ENCODE measurements at places on chromosomes 12 and 14. TPM values are rescaled to one million over a fixed set of nuclear protein-coding genes. Genes with fewer than 3 reads are reported as not detected.

DNA sequence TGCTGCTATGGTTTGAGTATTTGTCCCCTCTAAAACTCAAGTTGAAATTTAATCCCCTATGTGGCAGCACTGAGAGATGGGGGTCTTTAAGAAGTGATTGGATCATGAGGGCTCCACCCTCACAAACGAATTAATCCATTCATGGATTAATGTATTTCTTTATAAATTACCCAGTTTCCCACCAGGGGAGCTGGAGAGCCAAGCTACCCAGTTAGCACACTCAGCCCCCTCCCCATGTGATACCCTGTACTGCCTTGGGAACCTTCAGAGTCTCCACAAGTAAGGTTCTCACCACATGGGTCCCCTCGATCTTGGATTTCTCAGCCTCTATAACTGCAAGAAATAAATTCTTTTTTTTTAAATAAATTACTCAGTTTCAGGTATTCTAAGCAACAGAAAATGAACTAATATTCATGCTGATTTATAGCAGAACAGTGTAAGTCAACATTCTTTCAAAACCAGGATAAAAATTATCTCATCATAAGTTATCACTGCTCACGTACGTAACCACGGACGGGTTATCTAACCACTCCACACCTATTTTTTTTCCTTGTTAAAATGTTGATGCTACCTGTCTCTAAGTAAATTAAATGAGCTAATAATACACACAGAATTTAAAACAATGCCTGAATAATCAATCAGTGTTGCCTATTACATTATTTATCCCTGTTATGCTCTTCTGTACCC lies 3.6 kb downstream of the NAP1L1 start:
- H3K4me1 ChIP-seq, result no peaks in the 10 kb centered on the region
- no peaks in the 10 kb centered on the region for H3K27me3 ChIP-seq
- H3K4me3 ChIP-seq, result no peak overlapping the region
- DNase-seq, result no peak

DNA sequence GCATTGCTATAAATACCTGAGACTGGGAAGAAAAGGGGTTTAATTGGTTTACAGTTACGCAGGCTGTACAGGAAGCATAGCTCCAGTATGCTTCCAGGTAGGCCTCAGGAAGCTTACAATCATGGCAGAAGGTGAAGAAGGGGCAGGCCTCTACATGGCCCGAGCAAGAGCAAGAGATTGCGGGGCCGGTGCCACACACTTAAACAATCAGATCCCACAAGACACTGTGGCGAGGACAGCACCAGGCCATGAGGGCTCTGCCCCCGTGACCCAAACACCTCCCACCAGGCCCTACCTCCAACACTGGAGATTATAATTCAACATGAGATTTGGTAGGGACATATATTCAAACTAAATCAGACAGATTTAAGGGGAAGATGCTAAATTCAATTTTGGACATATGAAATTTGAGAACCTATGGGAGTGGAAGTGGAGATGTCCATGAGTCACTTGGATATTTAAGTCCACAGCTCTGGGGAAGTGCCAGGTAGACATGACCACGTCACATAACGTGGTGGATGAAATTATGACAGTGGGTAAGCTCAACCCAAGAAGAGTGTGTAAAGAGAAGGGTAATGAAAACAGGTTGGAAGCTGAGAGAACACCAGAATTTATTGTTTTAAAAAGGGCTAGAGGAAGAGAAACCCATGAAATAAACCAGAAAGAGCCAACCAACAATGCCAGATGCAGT lies 1.5 kb upstream of the LTA4H start:
- no peak overlapping the region for H3K27ac ChIP-seq
- H3K27me3 ChIP-seq, result no peaks in the 10 kb centered on the region
- no peak overlapping the region for H3K4me3 ChIP-seq
- DNase-seq, result no peak
- no peaks in the 10 kb centered on the region for H3K36me3 ChIP-seq

DNA sequence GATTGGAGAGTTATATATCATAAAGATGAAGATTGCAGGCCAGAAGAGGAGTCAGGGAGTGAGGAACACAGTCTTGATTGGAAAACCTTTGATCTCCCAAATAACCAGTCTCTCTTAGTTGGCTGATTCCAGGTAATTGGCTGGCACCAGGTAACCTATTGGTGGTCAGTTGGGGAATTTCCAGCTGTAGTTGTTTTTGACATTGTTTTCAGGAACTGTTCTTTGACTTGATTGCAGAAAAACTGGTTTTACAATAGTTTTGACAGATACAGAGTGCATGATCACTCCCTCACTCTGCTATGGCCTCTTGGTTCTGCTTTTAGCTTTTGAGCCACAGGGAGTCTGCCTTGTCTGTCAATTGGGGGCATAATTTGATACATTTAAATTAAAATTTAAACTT lies 71.6 kb downstream of the ZNF641 start:
- H3K4me1 ChIP-seq, result no peaks in the 10 kb centered on the region
- H3K36me3 ChIP-seq, result no peaks in the 10 kb centered on the region
- DNase-seq, result no peak
- no peak overlapping the region for H3K4me3 ChIP-seq
- no peaks in the 10 kb centered on the region for H3K27me3 ChIP-seq
- H3K27ac ChIP-seq, result no peak overlapping the region

DNA sequence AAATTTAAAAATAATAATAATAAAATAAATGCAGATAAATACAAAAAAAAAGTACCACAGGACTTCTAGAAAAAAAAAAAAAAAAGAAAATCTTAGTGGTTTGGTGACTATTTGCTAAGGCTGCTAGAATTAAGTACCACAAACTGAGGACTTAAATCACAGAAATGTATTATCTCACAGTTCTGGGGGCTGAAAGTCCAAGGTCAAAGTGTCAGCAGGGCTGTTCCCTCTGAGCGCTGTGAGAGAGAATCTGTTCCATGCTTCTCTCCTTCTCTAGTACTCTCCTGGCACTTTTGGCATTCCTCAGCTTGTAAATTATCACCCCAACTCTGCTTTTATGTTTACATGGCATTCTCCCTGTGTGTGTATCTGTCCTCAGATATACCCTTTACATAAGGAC lies 101.2 kb downstream of the IPO8 start:
- no peaks in the 10 kb centered on the region for H3K4me1 ChIP-seq
- H3K36me3 ChIP-seq, result no peaks in the 10 kb centered on the region
- DNase-seq, result no peak
- no peak overlapping the region for H3K4me3 ChIP-seq
- H3K27me3 ChIP-seq, result no peaks in the 10 kb centered on the region

DNA sequence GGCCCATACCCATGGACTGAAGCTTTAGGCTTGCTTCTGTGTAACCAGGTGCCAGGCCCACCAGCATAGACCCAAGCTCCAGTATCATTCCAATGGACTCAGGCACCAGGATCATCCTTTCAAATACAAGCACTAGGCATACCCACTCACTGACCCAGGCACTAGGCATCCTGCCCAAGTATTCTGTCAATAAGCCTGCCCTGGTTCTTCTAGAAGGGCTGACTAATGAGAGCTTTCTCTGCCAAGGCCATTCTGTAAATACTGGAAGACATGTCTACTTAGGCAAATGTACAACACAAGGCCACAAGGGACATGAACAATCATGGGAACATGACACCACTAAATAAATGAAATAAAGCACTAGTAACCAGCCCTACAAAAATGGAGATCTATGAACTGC lies 352.2 kb downstream of the FSCB start:
- no peaks in the 10 kb centered on the region for H3K4me1 ChIP-seq
- DNase-seq, result peak; percentile 32
- no peaks in the 10 kb centered on the region for H3K36me3 ChIP-seq
- H3K27ac ChIP-seq, result no peak overlapping the region
- no peaks in the 10 kb centered on the region for H3K27me3 ChIP-seq

- H3K4me1 ChIP-seq, result no peaks in the 10 kb centered on the region
- H3K36me3 ChIP-seq, result no peaks in the 10 kb centered on the region
- no peak overlapping the region for H3K4me3 ChIP-seq
- no peaks in the 10 kb centered on the region for H3K27me3 ChIP-seq
- no peak for DNase-seq
- H3K27ac ChIP-seq, result no peak overlapping the region
Measured at GRCh38 chr14:37019488-37019887, 152.9 kb downstream of the SLC25A21 start.

DNA sequence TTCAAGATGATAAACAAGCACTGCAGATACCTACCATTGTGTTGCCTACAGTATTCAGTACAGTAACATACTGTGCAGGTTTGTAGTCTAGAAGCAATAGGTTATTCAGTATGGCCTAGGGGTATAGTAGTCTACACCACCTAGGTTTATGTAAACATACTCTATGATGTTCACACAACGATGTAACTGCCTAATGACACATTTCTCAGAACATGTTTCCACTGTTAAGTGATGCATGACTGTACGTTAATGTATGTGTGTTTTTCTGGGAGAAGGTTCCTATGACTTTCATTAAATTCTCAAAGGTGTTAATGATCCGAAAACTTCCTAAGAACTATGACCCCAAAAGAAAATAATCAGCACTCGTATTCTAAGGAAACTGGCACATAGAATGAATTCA lies 20.9 kb upstream of the CALM1 start:
- no peaks in the 10 kb centered on the region for H3K27me3 ChIP-seq
- no peak overlapping the region for H3K27ac ChIP-seq
- no peaks in the 10 kb centered on the region for H3K36me3 ChIP-seq
- DNase-seq, result no peak
- H3K4me3 ChIP-seq, result no peak overlapping the region

GRCh38 chr12:120982659-120983058 lies 4.3 kb downstream of the HNF1A start:
- no peaks in the 10 kb centered on the region for H3K27me3 ChIP-seq
- DNase-seq, result no peak
- no peak overlapping the region for H3K4me3 ChIP-seq

DNA sequence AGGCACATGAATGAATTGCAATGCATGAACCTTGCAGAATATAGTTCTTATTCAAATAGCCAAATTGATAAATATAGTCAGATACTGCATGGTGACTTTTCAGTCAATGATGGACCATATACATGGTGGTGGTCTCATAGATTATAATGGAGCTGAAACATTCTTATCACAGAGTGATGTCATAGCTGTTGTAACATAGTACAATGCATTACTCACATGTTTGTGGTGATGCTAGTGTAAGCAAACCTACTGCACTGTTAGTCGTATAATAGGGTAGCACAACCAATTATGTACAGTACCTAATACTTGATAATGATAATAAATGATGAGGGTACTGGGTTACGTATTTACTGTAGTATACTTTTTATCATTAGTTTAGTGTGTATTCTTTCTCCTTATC lies 280.3 kb downstream of the BCAT1 start:
- H3K4me1 ChIP-seq, result no peaks in the 10 kb centered on the region
- no peak for DNase-seq
- no peak overlapping the region for H3K27ac ChIP-seq

CLEC7A gene
- 1.6 TPM for total RNA-seq

INHBE gene
- 17.4 TPM for total RNA-seq

TCL1B gene
- not detected for total RNA-seq

BEGAIN gene
- 0.31 TPM for total RNA-seq

TOMM20L gene
- total RNA-seq, result not detected
